ENCODE measurements at places on chromosomes 3 and 15.
A peak's percentile ranks its signal among the peaks of the same experiment; 100 is the strongest.

DNA sequence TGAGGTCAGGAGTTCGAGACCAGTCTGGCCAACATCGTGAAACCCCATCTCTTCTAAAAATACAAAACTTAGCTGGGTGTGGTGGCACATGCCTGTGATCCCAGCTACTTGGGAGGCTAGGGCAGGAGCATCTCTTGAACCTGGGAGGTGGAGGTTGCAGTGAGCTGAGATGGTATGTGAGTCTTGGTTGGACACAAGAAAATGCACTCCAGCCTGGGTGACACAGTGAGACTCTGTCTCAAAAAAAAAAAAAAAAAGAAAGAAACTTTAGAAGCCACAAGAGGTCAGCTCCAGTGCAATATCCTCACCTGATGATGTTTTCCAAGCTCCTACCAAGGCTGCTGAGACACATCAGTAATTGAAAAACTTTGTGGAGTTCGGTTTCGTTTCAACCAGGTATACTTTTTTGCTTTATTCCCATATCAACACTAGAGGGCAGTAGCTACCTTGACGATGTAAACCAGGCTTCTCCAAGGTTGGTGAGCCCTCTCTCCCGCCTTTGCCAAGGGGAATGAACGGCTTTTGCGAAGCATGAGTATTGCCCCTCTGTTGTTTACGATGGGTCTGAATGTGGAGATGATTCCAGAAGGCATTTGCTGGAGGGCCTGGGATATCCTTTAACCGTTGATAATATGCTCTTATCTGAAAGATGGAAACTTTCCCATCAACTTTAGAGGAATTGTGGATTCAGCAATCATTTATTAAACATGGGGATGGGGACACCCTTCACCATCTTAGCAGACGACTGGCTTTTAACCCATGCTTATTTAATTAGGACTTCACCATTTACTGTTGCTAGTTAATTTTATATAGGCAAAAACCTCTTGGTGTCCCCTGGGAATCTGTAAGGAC, 202.8 kb downstream of the SV2B start:
- peak; percentile 51 for DNase-seq

- DNase-seq: no peak
Observed at GRCh38 chr3:123486460-123486859, 37.6 kb upstream of the ADCY5 start.

DNA sequence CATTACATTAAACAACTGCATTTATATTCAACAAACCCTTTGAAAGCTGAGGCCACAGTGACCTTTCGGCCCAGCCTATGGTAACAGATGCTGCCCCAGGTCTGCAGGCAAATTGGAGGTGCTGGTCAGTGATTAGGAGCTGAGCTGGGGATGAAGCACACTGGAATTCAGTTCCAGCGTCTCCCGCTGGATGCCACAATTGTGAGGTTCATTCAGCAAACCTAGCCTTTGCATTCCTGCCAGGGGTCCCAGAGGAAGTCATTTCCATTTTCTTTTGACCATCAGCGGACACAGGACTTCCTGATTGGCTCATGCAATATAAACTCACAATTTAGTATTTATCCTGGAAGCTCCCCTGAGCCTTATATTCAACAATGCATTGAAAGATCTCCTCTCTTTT, 89.5 kb downstream of the IL20RB start:
- DNase-seq: no peak

DNA sequence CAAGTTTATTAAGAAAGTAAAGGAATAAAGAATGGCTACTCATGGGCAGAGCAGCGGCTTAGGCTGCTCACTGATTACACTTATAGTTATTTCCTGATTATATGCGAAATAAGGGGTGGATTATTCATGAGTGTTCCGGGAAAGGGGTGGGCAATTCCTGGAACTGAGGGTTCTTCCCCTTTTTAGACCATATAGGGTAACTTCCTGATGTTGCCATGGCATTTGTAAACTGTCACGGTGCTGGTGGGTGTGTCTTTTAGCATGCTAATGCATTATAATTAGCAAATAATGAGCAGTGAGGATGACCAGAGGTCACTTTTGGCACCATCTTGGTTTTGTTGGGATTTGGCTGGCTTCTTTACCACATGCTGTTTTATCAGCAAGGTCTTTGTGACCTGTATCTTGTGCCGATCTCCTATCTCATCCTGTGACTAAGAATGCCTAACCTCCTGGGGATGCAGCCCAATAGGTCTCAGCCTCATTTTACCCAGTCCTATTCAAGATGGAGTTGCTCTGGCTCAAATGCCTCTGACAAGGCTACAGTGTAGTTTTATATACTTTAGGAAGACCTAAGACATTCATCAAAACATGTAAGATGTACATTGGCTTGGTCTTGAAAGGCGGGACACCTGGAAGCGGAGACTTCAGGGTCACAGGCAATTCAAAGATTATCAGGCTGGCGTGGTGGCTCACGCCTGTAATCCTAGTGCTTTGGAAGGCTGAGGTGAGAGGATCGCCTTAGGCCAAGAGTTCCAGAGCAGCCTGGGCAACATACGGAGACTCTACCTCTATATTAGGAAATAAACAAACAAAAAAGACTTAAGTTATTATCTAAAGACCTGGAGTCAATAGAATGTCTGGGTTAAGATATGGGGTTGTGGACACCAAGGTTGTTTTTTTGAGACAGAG, 3.2 kb upstream of the BLOC1S6 start:
- DNase-seq: no peak

DNA sequence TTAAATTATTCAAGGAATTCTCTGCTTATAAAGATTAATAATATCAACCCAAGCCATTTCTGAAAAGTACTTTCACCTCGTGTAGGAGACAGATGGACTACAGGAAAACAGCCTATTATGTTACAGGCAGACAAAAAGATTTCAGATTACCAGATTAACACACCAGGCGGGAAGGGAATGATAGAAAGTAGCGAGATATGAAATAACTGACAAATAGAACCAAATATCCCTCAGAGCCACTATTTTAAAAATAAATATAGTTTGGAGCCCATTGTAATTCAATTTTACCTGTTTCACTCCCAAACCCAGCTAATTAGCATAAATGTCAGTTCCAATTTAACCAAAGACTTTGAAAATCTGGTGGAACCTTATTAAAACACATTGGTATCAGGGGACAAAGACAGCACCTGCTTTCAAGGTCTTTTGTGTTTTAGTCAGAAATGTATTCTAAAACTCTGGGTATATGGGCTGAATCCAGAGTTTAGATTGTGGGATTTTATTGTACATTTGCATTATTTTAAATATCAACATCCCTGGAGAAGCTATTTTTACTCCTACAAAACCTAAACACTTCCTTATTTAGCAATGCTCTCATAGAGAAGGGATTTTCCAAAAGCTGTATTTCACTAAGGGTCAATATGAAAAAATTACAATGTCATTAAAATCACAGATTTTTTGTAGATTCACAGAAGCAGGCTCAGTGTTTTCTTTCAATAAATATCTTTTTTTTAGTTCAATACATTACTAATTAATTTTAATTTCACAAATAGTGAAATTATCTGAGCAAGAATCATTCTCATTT, 138.4 kb downstream of the TNIK start:
- DNase-seq: no peak

- DNase-seq: no peak
Observed at GRCh38 chr3:46463120-46463867, 1.4 kb downstream of the LTF start.

- DNase-seq: no peak
Observed at GRCh38 chr3:46303240-46303639, 50.7 kb upstream of the CCR2 start.

GRCh38 chr15:90955624-90956273, 1.1 kb downstream of the RCCD1 start:
- no peak for DNase-seq

- DNase-seq: no peak
Observed at GRCh38 chr3:58724336-58724735, 57.8 kb upstream of the FAM3D start.

GRCh38 chr3:88807491-88808105, 299.8 kb upstream of the EPHA3 start:
- DNase-seq: no peak

Measured in HCT116 (cell line).